ENCODE measurements at places on chromosomes 5 and 9. TPM values are rescaled to one million over a fixed set of nuclear protein-coding genes. Genes with fewer than 3 reads are reported as not detected.

DNA sequence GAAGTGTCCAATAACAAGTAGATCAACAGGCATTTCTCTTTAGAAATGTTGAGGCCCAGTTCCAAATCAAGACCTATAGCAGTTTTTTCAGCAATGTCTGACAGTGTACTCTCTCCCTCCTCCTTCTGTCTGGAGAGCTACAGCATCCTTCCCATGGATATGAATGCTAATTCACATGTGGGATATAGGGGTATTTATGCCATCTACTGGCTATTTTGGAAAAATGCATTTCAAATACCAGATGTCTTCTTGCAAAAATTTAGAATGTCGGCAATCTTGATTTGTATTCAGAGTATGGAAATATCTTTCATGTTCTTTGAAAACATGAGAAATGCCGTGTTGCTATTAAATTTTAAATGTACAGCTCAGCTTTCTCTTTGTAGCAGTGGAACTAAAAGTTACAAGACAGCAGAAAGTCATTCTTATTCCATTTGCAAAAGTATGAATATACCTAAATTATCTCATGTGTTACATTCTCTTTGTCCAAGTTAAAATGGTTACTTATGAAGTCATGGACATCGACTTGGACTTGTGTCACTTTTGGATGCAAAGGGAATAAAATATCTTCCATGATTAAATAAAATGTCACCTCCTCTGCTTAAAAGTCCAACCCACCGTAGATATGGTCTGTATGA is 647.8 kb downstream of the TAF11L14 start:
- no peak for DNase-seq

DNA sequence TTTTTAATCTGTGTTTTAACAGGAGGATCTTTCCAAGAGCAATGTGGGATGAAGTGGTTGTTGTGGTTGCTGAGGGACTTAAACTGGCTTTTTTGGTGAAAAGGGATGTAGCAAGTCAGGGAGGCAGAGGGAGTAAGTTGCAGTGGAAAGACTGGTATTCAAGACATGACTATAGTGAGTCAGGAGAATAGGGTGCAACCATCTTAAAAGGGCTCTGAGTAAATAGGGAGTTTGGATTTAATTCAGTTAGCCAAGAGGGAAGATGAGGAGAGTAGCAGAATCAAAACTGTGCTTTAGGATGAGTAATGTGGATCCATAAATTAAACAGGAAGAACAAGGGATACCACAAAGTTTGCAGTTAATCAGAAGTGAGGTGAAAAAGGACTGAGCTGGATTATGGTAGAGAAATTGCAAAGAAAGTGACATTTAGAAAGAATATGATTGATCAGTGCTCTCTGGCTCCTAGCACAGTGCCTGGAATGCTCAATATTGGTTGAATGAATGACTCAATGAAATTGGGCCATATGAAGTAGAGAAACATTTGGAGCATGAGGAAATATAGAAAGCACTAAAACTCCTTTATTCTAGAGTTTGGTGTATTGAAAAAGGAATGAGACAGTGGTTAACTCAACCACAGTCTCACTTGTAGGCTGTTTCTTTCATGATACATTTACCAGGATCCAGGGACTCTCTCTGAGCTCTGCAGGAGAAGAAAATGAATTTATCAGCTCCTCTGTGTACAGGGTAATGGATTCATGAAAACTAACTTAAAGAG is 5.1 kb downstream of the POLR3G start:
- DNase-seq, result no peak

- DNase-seq, result no peak
Measured at GRCh38 chr5:18551716-18552115, 917.5 kb downstream of the TAF11L14 start.

GRCh38 chr5:135821061-135821801 is 13.2 kb upstream of the SLC25A48 start:
- no peak for DNase-seq

DNA sequence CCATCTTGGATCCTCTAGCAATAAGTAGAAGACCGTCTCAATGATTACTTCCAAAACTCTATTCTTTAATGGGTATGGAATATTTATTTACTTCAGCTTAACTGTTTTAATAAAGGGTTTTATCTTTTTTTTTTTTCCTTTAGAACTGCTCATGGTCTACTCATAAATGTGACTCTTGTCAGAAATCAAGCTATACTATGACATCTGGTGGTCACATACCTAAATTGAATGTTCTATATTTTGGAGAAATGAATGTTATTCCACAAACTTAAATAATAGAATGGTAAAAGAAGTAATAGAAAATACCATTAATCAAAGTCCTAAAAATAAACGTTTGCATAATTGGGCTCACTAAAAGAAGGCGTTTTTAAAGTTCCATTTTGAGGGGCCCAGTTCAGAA is 131.2 kb upstream of the PLCXD3 start:
- no peak for DNase-seq

- DNase-seq, result no peak
Measured at GRCh38 chr9:108413809-108414208, 442.0 kb downstream of the ACTL7B start.

GRCh38 chr5:124995421-124995820 is 249.0 kb upstream of the ZNF608 start:
- no peak for DNase-seq

DNA sequence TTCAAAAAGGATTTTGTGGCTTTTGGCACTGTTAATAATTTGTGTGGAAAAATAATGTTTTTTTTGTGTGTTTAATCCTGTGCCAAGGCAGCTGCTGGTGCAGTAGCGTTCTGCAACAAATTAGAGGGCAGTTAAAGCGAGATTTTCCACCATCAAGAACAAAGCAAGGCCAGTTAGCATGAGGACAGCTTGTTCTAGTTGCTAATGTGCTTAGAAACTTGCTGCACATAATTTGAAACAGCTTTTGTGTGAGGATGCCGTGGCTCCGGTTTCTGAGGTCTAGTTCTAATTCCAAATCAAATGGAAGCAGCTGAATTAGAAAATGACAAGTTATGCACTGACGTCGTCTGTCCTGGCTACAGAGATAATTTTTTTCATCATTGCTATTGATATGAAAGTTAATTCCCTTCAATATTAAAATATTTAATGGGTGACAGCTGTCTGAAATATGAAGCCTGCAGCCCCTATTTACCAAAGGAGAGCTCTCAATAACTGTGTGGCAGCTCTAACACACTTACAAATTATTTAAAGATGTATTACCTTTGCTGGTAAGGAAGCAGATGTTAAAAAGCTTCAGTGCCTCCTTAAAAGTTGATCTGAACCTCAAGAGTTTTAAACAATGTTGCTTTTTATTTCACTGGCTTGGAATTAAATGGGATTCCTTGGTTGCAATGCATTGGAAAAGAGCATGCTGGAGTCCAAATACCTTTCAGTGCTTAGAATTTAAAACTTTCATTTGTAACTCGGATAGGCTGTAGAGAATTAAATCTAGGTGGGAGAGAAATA is 128.6 kb downstream of the SPATA31D1 start:
- no peak for DNase-seq

DNA sequence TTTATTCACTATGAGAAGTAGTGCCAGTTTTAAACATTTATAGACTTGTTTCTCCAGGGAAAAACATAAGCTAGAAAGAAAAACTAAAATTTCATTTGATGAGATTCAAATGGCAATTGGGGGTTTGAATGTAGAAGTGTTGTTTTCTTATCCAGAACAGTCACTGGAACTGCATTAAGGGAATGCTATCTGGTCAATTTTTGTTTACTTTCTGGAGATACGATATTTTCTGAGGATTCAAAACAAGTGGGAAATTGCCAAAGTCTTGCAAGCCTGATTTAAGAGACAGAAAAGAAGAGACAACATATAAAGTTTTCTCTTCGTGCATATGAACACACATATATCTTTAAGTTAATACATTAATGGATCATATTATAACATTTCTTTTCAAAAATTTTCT is 118.4 kb downstream of the NXNL2 start:
- DNase-seq, result no peak

DNA sequence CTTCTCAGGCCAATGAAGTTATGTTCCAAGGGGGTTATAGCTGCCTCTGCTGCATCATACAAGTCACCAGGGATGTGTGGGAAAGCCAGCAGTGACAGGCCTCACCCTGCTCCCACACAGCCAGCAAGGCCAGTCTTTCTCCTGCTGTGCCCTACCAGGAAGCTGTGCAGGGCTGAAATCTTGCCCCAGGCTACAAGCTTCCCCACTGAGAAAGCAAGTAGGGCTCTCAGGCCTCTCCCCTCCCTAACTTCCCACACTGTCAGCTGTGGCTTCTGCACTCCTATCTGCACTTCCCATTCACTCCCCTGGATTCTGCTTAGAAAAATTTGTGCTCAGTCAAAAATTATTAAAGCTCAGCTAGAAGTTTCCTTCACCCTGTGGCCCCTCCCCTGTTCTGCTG is 611.2 kb upstream of the ZNF608 start:
- no peak for DNase-seq

DNA sequence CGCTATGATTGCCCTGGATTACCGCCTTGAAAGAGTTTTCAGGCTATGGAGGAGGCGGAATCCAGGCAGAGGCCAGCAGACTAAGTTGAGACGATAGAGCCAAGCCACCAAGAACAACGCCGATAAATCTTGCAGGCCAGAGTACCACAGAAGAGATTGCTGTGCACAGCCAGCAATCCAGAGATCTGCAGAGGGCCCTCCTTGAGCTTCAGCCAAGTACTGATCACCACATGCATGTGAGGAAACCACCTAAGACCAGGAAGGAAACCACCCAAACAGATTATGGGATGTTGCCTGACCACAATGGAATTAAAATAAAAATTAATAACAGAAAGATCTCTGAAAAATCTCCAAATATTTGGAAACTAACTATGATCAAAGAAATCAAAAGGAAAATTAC is 74.9 kb downstream of the GCNT4 start:
- DNase-seq, result no peak

The TMEM252 gene
- total RNA-seq, result not detected

The ZBED3 gene
- 12.6 TPM for total RNA-seq

The SH3GL2 gene
- total RNA-seq, result 1.1 TPM

The KIF4B gene
- total RNA-seq, result not detected

Measured in colonic mucosa (tissue), 4 donors.